ENCODE measurements at places on chromosomes 5 and 9.

DNA sequence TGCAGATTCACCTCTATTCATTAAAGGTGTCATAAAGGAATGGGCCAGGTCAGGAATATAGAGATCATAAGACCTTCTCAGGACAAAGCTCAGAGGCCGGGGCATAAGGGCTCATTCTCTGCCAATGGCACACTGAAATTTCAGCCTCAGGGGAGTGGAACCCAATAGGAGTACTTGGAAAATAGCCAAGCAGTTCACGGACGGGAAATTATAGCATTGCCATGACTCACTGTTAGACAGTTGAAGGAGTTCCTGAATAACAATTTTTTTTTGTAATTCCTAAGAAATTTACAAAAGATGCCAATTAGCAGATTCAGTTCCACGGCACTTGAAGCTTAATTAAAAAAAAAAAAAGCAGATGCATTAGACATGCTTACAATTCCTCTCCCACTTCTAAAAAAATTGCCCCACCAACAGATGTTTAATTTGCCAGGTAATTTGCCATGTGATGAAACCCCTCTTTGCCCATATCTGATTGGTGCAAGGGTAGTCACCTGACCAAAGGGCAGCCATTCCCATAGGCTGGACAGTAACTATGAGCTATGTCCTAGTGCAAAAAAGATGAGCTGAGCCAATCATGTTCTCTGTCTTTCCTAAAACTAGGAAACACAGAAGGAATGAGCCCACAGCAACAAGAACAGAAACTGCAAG lies 58.6 kb downstream of the PTCD2 start:
- peak; percentile 68 for DNase-seq

- no peak for DNase-seq
Measured at GRCh38 chr5:73388740-73389139, 59.8 kb downstream of the FOXD1 start.

GRCh38 chr5:42620579-42621216 lies 135.9 kb upstream of the CCDC152 start:
- DNase-seq = no peak

DNA sequence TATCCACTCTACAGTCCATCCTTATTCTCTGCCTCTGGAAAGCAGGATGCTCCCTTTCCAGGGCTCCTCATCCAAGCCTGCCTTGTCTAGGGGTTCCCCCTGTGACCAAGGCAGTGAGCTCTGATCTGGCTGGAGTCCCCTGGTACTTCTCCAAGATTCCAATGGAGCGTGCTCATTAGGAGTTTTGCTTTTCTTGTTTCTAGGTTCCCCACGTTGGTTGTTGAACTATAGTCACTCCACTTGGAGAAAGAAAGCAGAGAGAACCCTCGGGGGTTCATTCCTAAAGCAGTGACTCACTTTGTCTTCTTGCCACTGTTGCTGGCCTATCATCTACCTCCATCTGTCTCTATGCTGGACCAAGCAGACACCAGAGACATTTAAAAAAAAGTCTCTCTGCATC lies 192.6 kb downstream of the TLE4 start:
- DNase-seq = peak; percentile 61

GRCh38 chr5:66616520-66617225 lies 20.5 kb downstream of the MAST4 start:
- no peak for DNase-seq

DNA sequence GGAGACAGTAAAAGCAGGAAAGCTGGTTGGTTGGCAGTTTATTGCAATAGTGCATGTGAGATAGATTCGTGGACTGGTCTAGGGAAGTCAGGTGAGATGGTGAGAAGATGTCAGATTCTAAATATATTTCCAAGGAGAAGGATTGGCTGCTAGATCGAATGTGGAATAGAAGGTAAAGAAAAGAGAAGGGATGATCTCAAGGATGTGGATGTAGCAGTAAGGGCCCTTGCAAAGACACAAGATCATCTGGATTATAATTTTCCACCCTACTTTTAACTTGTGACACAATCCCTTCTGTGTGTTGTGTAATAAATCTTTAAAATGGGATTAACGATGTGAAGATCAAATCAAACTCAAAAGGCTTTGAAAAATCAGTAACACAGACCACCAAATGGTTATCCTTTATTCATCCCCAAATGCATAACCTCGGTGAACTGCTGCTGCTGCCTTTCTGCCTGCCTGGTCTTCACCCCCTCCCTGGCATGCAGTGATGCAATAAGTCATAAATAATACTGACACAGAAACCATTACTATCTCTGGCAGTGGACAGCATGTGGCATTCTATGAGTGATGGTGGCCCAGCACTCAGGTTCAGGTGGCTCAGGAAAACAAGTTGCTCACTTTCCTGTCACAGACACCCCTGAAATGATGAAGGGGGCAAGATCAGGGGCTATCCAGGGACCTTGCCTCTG lies 178.4 kb downstream of the FAM114A2 start:
- DNase-seq = no peak

GRCh38 chr9:14520341-14520740 lies 172.9 kb downstream of the ZDHHC21 start:
- DNase-seq = no peak

DNA sequence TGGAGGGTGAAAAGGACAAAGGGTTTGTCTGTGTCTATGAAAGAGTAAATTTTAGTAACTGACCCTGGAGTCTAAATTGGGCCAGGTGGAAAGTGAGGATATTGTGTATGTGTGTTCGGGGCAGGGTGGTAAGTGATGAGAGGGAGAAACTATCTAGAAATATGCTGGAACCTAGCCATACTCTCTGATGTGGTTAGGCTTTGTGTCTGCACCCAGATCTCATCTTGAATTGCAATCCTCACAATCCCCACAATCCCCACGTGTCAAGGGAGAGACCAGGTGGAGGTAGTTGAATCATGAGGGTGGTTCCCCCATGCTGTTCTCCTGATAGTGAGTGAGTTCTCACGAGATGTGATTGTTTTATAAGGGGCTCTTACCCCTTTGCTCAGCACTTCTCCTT lies 60.6 kb downstream of the COMMD10 start:
- DNase-seq = no peak

GRCh38 chr5:33329891-33330290 lies 110.9 kb upstream of the TARS1 start:
- DNase-seq = no peak

GRCh38 chr5:75306746-75307145 lies 30.3 kb upstream of the HMGCR start:
- DNase-seq = no peak

- DNase-seq = no peak
Measured at GRCh38 chr5:6727231-6727630, 14.0 kb downstream of the TENT4A start.
